Astrocyte (in vitro differentiated cells and primary cell): ENCODE measurements at places on chromosomes 13 and 19. TPM values are rescaled to one million over a fixed set of nuclear protein-coding genes. Genes with fewer than 3 reads are reported as not detected.

Gene TGFB1
- 155 and 199 TPM in 2 replicates for total RNA-seq

GRCh38 chr13:66543780-66544179 is 686.4 kb downstream of the PCDH9 start:
- no peaks in the 10 kb centered on the region for H3K36me3 ChIP-seq
- no peak overlapping the region for H3K4me3 ChIP-seq
- no peaks in the 10 kb centered on the region for H3K27me3 ChIP-seq
- DNase-seq, result no peak
- no peaks in the 10 kb centered on the region for H3K4me1 ChIP-seq

GRCh38 chr19:18282021-18282787 is 782 bp upstream of the JUND start:
- H3K36me3 ChIP-seq, result peaks cover 4% of the 10 kb centered on the region
- DNase-seq, result peak; percentile 79
- no peaks in the 10 kb centered on the region for H3K27me3 ChIP-seq

Gene ELSPBP1
- not detected in 2 replicates for total RNA-seq

GRCh38 chr19:3034656-3035541 is 5.8 kb upstream of the TLE2 start:
- peaks cover 19% of the 10 kb centered on the region for H3K27me3 ChIP-seq
- peak; percentile 36 for DNase-seq
- H3K27ac ChIP-seq, result peak overlapping the region; percentile 28
- peaks cover 20% of the 10 kb centered on the region for H3K4me1 ChIP-seq
